ENCODE measurements at places on chromosomes 16 and 17.

DNA sequence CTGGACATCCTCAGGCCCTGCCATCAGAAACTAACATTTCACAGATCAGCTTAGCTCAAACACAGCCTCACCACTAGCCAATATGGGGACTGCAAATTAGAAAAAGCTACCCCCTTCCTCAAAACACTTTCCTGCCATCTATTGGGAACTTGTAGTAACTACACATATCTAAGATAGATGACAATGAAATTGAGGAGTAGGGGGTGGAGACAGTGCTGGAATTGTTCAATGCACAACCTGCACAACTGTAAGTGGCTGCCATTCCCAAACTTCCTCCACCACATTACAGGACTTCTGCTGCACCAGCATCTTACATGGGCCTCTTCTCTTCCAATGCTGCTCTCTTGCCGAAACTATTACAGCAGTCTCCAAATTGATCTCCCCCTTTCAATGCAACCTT, 21.9 kb downstream of the AIPL1 start:
- DNase-seq = peak; percentile 35

DNA sequence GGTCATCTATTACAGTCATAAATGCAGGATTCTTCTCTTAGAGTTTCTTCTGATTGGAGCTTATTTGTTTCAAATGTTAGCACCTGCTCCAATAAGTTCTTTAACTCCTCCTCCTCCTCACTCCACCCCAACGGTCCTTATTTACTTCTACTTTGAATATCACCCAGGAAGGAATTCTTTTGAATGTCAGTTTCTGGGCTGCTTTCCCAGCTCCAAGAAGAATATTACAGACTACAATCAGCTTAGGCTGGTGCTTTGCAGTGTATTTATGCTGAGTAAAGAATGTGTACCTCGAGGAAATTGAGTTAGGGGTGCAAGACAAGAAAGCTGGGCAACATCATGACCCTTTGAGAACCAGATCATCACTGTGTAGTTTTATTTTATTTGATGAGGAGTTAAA, 30.8 kb downstream of the MAP3K3 start:
- DNase-seq = no peak

DNA sequence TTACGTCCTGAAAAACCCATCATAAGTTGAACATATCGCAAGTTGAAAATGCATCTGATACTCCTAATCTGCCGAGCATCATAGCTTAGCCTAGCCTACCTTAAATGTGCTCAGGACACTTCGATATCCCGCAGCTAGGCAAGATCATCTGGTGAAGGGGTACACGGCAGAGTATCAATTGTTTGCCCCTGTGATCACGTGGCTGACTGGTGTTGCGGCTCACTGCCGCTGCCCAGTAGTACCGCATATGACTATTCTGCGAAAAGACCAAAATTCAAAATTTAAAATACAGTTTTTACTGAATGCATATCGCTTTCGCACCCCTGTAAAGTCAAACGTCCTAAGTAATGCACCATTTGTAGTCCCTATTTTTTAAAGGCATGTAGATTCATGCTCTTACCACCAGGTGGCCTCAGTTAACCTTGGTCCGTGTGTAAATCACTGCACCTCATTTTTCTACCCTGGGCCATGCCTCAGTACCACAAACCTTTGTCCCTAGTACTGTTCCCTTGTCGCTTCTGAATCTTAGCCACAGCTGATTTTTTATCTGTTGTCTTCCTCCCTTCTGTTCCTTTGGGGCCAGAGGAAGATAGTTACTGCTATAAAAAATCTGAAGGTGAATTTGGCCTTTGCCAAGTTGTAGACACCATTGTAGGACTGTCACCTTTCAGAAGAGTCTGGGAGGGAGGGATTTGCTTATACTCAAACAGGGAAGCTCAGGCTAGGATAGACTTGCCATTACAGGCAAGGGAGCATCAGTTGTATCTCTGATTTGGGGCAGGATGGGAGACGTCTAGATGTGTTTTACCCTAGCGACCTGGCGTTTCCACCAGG, 34.4 kb downstream of the WWP2 start:
- DNase-seq = peak; percentile 57

GRCh38 chr17:36641331-36641876, 40.0 kb downstream of the MRM1 start:
- DNase-seq = no peak

GRCh38 chr16:84823484-84823883, 3.7 kb downstream of the CRISPLD2 start:
- DNase-seq = no peak

DNA sequence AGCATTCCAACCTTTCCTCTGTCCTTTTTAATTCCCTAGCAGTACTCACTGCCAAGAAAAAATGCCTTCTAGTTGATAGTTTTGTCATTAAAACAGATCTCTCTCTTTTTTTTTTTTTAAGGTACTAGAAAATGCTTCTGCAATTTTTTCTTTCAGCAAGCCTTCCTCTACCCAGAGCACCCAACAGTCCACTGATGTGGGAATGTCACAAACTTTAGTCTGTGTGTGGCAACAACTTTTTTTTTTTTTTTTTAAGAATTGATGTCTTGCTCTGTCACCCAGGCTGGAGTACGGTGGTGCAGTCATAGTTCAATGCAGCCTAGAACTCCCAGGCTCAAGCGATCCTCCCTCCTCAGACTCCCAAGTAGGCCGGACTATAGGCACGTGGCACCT, 34.7 kb downstream of the CDRT15 start:
- DNase-seq = no peak

DNA sequence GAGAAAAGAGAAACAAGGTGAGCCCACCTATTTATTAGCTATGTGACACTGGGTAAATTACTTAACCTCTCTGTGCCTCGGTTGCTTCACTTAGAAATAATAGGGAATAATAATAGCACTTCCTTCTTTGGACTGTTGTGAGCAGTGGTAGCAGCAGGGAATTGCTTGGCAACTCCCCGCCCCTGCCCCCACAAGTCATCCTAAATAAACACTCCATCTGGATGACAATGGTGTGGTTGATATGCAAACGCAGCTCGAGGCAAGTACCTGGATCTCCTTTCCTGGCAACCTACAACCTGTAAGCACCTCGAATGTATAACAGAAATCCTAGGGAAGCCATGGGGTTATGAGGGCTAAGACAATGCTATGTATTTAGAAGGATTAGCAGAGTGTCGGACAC, 9.1 kb downstream of the TEKT3 start:
- no peak for DNase-seq

DNA sequence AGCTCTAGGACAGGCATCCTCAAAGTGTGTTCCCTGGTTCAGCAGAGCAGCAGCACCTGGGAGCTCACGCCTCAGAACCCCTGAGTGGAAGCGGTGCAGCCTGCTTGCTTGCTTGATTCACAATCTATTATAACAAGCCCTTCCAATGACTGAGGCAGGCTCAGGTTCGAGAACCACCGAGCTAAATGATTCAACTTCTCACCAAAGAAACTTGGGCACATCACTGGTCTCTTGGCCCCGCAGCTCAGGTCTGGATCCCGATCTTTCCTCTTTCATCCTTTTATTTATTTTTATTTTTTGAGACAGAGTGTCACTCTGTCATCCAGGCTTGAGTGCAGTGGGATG, 24.5 kb downstream of the CLUH start:
- no peak for DNase-seq

DNA sequence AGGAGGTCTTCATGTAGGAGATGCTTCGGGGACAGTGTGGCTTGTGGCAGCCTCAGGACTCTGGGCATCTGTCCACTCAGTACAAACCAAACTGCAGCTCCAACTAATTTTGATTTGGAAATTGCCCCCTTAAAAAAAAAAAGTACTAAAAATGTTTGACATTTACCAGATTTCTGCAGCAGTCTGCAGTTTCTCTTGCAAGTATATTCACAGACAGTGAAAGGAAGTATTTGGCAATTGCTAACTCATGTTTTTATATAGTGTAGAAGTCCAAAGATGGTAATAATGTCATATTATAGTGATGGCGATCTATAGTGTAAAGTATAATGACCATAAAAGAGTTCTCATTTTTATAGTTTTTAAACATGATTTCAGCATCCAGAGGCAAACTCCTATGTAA, 218.6 kb downstream of the PRKCA start:
- no peak for DNase-seq
